ENCODE measurements at places on chromosomes 11 and 22.

DNA sequence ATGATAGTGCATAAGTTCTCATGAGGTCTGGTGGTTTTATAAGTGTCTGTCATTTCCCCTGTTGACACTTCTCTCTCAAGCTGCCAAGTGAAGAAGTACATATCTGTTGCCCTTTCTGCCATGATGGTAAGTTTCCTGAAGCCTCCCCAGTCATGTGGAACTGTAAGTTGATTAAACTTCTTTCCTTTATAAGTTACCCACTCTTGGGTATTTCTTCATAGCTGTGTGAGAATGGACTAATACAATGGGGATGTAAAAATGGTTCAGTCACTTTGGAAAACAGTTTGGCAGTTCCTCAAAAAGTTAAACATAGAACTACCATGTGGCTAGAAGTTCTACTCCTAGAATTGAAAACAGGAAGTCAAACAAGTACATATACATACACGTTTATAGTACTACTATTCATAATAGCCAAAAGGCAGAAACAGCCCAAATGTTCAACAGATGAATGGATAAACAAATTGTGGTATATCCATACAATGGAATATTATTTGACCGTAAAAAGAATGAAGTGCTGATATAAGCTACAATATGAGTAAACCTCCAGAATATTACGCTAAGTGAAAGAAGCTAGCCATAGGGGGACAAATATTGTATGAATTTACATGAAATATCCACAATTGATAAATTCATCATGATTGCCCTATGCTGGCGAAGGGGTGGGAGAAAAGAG, 16.0 kb upstream of the DKK3 start:
- DNase-seq: no peak

DNA sequence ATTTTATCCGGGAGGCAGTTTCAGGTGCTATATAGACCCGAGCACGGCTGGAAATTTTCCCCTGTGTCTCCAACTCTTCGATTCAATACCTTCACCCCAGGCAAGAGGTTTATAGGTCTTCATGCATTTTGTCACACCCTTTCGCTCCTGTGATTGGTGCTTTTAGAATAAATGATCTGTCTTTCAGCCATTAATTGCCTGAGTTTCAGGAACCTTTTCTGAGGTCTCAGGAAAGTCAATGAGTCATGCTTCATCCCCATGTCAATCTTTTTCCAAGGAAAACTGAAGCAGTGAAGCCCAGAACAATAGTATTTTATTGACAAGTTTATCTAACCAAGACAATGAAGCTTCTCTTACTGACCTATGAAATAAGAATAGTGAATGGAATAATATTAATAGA, 29.9 kb downstream of the FAM181B start:
- DNase-seq: no peak

DNA sequence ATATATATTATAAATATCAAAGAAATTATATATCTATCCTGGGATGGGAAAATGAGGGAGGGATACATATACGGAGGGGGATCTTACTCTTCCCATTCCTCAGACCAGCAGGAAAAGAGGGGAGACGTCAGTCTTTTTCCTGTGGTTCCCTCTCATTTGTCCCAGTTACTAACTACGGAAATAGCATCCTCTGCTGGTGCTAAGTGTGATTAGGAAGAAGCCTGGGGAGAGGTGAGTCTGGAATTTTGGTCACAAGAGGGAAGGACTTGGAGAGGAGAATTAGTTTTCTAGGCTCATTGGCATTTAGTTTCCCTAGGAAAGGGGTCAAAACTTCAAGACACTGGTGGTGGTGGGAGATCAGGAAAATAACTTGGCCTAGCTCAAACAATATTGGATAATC, 11.6 kb downstream of the MED19 start:
- DNase-seq: no peak

DNA sequence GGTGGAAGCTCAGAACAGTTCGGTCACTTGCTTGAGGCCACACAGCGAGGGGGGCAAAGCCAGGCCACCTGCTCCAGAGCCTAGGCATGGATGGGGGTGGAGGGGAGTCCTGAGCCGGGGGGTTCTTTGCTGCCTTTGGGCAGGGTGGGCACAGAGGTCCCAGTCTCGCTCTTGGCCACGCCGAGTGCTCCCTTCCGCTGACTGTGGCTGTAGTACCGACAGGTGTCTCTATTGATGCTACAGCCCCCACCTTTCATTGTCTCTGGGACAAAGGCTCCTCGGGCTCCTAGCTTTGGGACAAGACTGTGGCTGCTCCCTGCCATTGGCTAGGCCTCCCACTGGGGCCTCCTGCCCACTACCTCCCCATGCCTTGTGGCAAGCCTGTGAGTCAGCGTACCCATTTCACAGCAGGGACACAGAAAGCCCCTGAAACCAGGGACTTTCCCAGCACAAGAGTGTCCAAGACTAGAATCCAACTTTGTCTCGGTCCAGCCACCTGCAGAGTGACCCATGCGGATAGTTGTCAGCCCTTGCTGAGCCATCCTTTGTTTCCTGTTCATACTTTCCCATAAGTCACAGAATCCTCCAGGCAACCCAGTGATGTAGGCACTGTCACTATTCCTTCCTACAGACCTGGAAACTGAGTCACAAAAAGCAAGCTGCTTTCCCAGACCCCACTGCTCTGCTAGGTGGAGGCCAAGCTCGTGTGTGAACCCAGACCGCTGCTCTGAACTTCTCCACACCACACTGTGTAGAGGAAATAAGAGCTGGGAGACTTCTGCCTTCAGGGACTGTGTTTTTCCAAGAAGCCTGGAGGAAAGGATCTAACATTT, 17.2 kb downstream of the MYEOV start:
- peak; percentile 26 for DNase-seq

GRCh38 chr11:203056-203944, 3.9 kb downstream of the BET1L start:
- peak; percentile 17 for DNase-seq

GRCh38 chr11:83628622-83629355, 342.6 kb upstream of the CCDC90B start:
- DNase-seq: no peak
